Activated CD8-positive, alpha-beta memory T cell treated with anti-CD3 and anti-CD28 coated beads for 1 hour (primary cell): ENCODE measurements at places on chromosomes 2 and 18.

DNA sequence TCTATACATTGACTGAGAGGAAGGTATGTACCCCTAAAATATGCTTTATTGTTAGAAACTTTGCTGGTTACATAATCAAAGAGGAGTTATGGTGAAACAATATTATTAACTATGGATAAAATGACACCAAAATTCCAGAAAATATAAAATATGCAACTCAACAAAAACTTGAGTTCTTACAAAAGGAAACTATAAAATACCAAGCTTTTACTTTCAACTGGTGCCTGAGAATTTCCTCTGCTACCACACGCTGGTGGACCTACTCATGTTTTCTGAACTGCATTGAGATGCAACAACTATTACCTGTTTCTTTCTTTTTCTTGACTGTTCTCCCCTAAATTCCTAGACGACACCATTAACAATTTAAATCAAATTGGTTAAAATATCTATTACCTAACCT lies 8.2 kb upstream of the NFE2L2 start:
- DNase-seq, result no peak

DNA sequence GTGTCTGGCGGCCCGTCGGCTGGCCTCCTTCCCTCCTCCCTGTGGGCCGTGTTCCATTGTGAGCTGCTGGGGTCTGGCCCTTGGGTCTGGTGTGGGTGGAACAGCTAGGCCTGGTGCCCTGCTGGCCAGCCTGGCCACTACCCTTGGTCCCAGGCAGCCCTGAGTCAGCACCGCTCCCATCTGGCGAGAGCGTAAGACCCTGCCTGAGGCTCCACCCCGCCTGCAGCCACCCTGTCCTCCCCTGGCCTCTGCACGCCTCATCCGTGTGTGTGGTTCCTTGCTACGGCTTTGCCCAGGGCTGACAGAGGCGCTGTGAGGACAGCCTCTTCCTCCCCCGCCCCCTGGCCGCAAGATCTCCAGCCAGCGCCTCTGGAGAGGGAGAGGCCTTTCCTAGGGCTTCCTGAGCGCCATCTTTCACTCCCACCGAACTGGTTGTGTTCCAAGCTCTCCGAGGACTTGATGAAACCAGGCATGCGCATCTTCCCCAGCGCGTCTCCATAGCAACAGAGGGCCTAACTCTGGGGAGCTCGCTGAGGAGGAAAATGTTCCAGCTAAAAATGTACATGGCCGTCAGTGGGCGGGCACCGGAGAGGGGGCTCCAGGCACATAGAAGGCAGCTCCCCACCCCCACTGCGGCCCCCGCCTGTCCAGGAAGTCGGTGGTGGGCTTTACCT lies 83.0 kb downstream of the STPG4 start:
- DNase-seq, result no peak

GRCh38 chr2:32877587-32878510 lies 68.9 kb upstream of the LTBP1 start:
- DNase-seq, result no peak

GRCh38 chr18:58009166-58009565 lies 34.9 kb upstream of the NEDD4L start:
- DNase-seq, result no peak

DNA sequence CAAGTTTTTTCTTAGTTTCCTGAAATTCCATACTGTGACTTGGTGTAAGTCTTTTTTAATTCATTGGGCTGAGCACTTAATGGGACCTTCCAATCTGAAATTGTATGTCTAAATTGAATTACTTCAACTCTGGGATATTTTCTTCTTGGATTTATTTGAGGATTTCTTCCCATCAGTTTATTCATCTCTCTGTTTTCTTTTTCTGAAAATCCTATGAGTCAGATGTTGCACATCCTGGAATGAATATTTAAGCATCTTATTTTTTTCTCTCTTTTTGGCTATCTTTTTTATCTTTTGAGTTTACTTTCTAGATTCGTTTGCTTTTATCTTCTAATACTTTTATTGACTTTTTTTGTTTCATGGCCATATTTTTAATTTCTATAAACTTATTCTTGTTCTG lies 55.4 kb upstream of the ACYP2 start:
- DNase-seq, result no peak

GRCh38 chr2:37468170-37468569 lies 123.7 kb downstream of the QPCT start:
- DNase-seq, result no peak

DNA sequence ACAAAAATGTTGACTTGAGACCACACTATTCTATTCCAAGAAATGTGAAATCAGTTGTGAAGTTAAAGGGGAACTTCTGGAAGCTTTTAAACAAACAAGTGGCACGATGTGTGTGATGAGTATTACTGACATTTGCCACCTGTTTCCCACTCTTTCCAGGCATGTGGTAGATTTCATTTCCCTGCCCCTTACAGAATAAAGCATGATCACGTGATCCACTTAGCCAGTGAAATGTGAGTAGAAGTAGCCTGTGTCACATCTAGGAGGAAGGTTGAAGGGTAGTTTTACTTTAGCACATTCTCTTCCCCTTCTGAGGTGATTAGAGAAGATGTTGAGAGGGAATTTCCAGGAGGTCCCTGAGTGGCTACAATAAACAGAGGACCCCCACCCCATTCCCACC lies 3.8 kb downstream of the COL4A4 start:
- no peak for DNase-seq

DNA sequence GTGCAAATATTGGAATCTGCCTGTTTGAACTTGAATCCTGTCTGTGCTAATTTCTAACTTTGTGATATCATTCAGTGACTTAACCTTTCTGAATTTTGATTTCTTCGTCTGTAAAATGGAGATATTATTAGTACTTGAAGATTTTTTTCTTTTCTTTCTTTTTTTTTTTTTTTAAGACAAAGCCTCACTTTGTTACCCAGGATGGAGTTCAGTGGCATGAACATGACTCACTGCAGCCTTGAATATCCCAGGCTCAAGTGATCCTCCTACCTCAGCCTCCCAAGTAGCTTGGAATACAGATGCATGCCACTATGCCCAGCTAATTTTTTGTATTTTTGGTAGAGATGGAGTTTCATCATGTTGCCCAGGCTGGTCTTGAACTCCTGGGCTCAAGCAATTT lies 28.3 kb downstream of the ACTR3 start:
- no peak for DNase-seq

- no peak for DNase-seq
These were observed 33.6 kb downstream of the HPCAL1 start for GRCh38 chr2:10336283-10336682.

GRCh38 chr2:96175951-96176350 lies 30.7 kb upstream of the DUSP2 start:
- no peak for DNase-seq

GRCh38 chr2:161166538-161167409 lies 6.5 kb downstream of the TANK start:
- DNase-seq, result no peak
